ENCODE measurements at places on chromosomes 2 and 18.

DNA sequence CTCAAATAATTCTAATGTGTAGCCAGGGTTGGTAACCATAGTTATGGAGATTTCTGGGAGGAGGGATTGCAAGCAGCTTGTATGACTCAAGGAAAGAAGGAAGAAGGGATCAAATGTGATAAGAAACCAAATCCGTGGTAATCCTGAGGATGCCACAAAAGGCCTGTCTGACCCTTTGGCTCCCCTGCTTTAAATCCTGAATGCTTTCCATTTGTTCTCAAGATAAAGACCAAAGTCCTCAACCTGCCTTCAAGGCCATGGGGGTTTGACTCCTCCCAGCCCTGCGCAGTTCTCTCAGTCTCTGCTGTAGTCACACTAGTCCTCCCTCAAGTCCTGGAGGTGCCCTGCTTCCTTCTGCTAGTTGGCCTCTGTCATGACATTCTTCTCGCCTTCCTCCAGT, 74.0 kb downstream of the SUMO1 start:
- no peak for DNase-seq

- no peak for DNase-seq
Measured at GRCh38 chr2:232137356-232138147, 176.0 kb downstream of the DIS3L2 start.

GRCh38 chr2:70708376-70709199, 59.4 kb downstream of the ADD2 start:
- DNase-seq, result no peak

GRCh38 chr18:23250893-23251656, 115.8 kb downstream of the CABLES1 start:
- DNase-seq, result no peak

GRCh38 chr2:31334311-31335026, 80.1 kb downstream of the XDH start:
- DNase-seq, result no peak

DNA sequence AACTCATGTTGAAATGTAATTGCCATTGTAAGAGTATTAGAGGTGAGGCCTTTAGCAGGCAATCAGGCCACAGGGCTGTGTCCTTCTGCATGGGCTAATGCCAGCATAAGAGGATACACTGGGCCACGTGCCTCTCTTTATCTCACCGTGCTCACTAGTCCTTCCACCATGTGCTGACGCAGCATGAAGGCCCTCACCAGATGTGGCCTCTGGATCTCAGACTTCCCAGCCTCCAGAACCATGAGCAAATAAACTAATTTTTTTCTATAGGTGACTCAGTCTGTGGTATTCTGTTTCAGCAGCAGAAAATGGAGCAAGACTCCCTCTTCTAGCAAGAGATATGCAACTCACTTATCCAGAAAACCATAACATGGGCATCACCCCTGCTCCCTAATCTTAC, 149.7 kb upstream of the ZNF236 start:
- DNase-seq, result no peak

- DNase-seq, result no peak
Measured at GRCh38 chr2:239160226-239161143, 240.3 kb downstream of the HDAC4 start.

GRCh38 chr2:202758604-202759003, 113.0 kb downstream of the ICA1L start:
- no peak for DNase-seq

DNA sequence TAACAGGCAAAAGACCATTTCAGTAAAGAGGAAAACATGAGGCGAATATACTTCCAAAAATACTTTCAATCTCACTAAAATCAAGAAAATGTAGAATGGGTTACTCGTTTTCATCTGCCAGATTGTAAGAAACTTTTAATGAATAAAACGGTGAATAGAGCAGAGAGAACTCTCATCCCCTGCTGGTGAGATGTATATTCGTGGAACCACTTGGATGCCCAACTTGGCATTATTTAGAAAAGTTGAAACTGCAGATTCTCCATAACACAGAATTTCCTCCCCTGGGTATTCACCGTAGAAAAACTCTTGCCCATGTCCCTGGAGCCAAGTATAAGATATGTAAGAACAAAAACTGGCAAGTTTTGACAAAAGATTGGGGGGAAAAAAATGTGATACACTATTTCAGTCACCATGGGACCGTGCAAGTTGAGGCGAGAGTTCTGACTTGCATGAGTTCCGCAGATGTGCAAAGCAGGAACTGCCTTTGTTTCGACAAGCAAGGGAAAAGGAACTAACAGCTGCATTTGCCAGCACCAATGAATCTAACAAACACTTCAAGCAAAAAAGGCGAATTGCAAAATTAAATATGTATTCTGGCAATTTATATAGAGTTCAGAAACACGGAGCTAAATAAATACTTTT, 14.8 kb downstream of the TIMM21 start:
- no peak for DNase-seq

DNA sequence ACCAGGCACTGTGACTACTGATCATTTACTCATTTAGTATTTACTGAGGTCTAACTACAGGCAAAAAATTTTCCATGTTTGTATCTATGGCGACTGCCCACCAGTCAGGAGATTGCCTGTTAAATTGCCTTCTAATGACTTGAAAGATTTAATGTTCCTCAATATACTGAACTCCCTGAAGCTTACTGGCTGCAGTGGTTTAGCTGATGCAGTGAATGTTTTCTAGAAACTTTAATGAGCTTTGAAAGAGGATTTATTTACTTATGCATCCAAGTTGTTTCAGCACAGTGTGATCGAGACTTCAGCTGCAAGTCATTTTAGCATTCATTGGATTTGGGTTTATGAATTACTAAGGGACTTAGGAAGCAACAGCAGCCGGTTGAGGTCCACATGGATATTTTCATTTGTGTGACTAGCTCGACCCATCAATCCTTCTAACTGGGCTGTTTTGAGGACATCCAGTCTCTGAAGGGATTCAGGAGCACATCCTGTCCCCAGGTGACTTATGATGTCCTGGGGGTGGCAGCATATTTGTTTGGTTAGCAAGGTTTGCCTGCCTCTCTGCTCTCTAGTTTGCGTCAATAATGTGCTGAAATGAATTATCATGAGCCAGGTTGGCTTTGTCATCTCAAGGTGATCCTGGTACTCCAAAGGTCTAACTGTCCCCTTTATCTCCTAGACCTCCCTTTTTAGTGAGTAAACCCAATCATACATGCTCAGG, 26.8 kb downstream of the ACMSD start:
- no peak for DNase-seq

- DNase-seq, result peak; percentile 46
Measured at GRCh38 chr2:86072271-86072858, 33.3 kb downstream of the POLR1A start.

- DNase-seq, result no peak
Measured at GRCh38 chr2:156306821-156307220, 25.7 kb downstream of the NR4A2 start.

DNA sequence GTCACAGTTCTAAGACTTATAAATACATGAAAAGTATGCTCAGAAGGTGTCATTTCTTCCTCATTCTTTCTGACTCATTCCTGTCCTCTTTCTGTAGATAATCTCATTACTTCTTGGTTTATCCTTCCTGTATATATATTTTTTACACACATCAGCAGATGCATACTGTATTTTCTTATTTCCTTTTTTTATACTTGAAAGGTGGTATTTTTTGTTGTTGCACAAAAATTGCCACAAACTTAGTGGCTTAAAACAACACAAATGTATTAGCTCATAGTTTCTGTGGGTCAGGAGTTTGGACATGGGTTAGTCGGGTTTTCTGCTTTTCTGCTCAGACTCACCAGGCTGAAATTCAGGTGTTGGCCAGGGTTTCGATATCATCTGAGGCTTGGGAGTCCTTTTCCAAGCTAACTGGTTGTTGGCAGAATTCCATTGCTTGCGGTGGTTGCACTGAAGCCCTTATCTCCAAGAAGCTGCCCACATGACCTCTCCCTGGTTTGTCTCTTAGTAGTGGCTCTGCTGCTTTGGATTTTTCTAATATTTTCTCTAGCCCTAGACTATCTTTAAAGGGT, 162.6 kb downstream of the FMNL2 start:
- no peak for DNase-seq

Data from GM19239 (cell line).